ENCODE measurements at places on chromosomes 6 and 20.

- no peak for DNase-seq
Observed at GRCh38 chr20:64192406-64192805, 28.2 kb downstream of the MYT1 start.

- no peak for DNase-seq
Observed at GRCh38 chr6:80742481-80742880, 636.0 kb downstream of the BCKDHB start.

- peak; percentile 70 for DNase-seq
Observed at GRCh38 chr20:32574296-32575226, 10.6 kb downstream of the NOL4L start.

DNA sequence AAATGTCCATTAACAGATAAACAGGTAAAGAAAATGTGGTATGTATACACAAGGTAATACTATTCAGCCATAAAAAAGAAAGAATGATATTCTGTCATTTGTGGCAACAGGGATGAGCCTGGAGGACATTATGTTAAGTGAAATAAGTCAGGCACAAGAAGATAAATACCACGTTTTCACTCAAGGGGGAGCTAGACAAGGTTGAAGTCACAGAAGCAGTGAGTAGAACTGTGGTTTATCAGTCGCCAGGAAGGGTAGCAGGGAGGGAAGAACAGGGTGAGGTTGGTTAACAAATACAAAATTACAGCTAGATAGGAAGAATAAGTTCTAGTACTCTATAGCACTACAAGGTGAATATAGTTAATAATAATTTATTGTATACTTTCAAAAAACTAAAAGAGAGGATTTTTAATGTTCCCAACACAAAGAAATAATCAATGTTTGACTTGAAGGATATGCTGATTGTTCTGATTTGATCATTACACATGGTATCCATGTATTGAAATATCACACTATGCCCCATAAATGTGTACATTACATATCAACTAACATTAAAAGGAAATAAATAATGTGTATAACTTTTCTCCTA is 21.1 kb downstream of the RTN4IP1 start:
- DNase-seq: peak; percentile 6

- DNase-seq: no peak
Observed at GRCh38 chr20:43252761-43253160, 63.1 kb upstream of the PTPRT start.

DNA sequence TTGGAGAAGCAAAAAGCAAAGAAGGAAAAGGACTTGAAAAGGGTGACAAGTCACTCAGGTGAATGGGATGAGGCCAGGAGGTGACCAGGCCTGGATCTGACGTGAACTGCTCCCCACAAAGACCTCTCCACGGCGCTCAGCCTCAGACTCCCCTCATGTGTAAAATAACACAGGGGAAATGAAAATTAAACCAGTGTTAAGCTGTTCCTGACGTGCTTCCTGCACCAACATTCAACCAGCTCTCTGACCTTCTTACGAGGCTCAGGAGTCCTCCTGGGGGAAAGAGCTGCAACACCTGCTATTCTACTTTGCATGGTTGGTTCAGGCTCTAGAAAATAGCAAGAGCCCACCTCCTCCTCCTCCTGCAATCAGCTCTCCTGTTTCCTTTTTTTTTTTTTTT is 256.7 kb downstream of the ATXN1 start:
- no peak for DNase-seq

GRCh38 chr6:143744551-143745165 is 66.9 kb downstream of the PHACTR2 start:
- DNase-seq: no peak

- DNase-seq: no peak
Observed at GRCh38 chr20:42492290-42492689, 697.4 kb downstream of the PTPRT start.

- no peak for DNase-seq
Observed at GRCh38 chr6:96792561-96793190, 44.6 kb downstream of the GPR63 start.

DNA sequence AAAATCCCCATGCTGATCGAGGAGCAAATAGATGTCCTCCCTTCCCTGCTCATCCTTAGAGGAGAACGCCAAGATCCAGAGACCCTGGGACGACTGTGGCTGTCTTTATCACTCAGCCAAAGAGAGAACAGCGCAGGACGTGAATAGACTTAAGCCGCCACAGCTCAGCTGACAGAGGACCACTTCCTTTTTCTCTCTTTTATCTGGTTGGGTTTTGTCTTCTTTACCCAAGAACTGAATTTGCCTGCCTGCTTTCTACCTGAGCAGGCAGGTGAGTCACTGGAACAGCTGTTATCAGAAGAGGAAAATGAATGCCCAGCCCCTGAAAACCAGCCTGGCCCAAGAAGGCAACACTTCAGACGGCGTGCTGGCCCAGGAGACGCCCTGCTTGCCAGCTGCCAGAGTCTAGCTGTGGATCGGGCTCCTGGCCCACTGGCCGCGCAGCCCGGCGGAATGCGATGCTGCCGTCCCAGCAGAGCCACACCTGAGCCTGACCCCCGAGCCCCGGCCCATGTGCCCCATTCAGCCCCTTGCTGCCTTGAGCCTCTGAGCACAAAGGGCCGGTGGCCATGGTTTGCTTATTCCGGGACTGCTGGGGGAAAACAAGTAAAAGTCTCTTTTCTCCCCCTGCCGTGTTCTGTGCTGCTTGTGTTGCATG is 82.1 kb downstream of the TCP11 start:
- no peak for DNase-seq

DNA sequence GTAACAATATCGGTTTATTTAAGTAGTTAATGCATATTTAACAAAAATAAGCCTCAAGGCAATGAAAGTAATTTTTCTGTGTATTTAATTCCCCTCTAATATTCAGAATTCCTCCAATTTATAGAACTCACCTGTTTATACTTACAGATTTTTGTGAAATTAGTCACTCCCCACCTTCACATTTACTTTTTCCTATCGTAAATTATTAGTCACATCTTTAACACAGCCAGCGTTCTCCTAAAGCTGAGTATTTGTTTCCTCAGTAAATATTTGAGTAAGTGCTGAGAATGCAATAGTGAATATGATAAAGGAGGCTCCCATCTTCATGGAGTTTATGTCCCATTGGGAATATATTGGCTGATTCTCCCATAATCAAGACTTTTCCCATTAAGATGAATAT is 88.0 kb downstream of the SYCP2 start:
- no peak for DNase-seq

DNA sequence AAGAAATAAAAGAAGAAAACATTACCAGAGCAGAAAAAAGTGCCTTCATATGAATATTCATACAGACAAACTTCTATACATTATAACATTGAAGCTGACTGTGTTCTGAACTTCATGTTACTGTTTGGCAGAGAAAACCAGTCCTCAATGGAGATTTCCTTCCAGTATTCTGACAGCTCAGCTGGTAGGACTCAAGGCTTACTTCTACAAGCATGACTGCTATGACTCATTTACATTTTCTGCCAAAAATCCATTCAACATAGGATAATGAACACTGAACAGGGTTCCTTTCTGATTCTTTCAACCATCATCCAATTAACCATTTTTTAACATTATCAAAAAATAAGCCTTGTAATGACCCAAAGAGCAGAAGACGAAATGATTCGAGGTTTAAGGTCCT is 25.4 kb downstream of the COL9A1 start:
- no peak for DNase-seq

GRCh38 chr20:20370094-20370575 is 2.2 kb downstream of the INSM1 start:
- no peak for DNase-seq

DNA sequence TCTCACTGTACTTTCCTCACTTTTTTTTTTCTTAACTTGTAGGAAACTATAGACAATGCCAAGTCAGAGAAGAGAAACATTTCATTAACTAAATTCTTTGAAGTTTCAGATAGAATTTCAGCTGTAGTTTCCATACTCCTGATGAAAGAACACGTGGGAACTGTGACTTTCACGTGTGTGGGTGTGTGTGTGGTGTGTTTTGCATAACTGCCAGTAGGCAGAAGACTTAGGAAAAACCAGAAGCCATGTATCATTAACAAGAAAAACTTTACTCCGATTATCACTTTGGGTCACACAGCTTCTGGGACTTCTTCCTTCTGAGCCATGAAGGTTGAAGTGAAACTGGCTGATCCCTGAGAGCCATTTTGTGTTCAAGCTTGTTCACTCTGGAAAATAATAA is 483.3 kb downstream of the TFAP2B start:
- DNase-seq: no peak

DNA sequence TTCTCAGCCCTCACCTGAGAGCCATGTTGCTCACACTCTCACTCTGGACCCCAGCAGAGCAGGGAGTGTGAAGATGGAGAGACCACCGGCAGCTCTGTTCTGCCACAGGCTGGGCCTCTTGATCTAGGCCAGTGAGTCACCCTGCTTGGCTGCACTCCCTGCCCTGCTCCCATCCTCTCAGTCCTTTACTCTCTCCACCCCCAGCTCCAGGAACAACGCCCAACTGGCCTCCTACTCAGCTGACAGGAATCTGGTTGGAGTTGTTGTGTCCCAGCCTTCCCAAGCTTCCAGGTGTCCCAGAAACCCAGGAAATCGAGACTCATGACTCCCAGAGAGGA is at the start of gene PSORS1C1:
Gene PSORS1C1 (plus strand): TSS at position 260 of the 338 bp plus-strand sequence. CDS start 14,833 bp downstream, outside the sequence.
- no peak for DNase-seq

DNA sequence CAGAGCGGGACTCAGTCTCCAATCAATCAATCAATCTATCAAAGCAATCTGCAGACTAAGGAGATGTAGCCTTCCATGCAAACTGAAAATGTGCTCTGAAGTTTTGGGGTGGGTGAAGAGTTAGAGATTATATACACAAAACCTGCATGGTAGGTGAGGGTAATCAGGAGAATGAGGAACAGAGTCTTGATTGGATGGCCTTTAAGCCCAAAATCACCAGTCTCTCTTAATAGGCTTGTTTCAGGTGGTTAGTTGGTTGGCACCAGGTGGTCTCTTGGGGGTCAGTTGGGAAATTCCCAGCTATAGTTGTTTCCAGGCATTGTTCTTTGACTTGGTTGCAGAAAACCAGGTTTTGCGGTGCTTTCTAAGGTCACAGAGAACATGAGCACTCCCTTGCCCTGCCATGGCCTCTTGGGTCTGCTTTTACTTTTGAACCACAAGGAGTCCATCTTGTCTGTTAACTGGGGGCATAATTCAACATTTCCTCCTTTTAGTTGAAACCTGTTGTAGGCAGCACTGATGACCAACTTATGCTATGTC is 33.3 kb upstream of the EIF2S2 start:
- DNase-seq: no peak

GRCh38 chr6:21436625-21437024 is 156.9 kb upstream of the SOX4 start:
- DNase-seq: no peak

DNA sequence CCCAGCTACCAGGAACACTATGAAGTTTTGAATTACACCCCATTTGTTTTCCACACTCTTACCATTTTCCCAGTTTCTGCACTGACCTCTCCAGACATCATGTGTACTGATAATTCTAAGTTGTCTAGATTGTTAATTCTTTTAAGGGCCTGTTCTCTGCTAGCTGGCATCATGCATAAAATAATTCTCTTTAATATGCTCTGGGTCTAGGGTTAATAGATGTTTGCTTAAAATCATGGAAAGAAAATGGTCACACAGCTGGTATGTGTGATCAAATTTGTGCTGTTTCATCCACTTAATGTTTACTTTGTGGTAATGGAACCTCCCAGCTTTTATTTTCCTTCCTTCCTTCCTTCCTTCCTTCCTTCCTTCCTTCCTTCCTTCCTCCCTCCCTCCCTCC is 49.1 kb downstream of the HFE start:
- no peak for DNase-seq

GRCh38 chr6:138229663-138230179 is 11.4 kb upstream of the PBOV1 start:
- DNase-seq: no peak

GRCh38 chr6:51910851-51911250 is 176.6 kb downstream of the PKHD1 start:
- DNase-seq: no peak

DNA sequence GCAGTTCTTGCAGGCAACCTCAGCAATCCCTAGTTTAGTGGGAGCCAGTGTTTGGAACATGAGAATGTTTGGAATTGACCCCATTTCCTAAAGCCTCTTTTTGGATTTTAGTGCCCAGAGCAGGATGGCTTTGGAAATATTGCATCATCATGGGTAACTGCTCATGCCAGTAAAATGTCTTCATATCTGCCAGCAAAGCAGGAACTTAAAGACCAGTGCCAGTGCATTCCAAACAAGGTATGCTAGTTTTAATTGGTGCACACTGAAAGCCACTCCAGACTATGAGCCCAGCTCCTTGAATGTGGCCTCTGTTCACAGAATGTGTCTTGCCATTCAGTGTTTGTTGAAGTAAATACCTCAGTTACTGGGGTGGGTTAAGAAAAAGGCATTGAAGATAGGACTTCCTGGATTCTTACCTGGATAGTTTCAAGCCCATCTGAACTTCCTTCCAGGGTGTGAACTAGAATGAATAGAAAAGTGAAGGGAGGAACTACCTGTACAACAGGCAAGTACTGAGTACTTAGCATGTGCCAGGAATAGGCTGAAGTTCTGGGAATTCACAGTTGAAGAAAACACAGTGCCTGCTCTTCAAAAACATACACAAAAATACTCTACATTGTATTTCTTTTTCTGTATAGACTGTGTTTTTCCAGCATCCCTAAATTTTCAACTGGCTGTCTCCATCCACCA is 70.5 kb downstream of the COL19A1 start:
- no peak for DNase-seq

DNA sequence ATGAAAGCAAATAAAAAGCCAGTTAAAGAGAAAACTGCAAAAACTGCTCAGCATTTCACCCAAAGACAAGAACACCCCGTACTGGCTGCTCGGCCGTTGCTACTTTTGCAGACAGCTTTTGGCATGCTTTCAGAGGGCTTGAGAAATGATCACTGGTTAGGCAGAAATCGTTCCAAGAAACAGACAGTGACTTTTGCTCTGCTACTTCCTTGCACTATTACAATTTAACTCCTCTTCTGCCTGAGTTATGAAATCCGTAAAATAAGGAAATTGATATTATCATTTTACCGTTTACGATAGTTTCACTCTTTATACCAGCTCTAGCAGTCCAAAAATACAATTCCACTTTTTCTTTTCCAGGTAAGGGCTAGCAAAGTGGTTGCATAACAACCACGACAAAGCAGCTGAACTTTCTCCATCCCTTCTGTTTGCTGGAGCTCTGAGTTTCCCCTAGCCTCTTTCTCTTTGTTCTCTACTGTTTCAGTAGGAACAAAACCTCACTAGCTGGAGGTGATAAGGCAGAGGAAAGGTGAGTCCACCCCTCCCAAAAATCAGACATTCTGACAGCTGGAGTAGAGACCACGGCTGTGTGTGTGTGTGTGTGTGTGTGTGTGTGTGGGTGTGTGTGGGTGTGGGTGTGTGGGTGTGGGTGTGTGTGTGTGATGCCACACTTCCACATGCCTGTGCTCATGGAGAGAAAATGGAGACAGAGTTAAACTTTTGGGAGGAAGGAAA is 191.8 kb upstream of the RREB1 start:
- DNase-seq: no peak

DNA sequence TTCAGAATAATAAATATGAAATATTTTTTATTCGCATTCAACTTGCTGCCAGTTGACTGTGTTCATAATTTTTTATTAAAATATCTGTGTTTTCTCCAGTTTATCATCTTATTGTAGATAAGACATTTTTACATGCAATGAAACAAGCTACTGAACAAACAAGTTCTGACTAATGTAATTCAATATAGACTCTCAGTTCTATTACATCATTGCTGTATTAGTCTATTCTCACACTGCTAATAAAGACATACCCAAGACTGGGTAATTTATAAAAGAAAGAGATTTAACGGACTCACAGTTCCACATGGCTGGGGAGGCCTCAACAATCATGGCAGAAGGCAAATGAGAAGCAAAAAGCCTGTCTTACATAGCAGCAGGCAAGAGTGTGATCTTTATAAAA is 1357.7 kb upstream of the CITED2 start:
- no peak for DNase-seq

- no peak for DNase-seq
Observed at GRCh38 chr20:33733654-33734576, 2.1 kb downstream of the ZNF341 start.

All from activated CD4-positive, alpha-beta T cell treated with anti-CD3 and anti-CD28 coated beads for 48 hours (primary cell).